Heart left ventricle (tissue), 16 donors: ENCODE measurements at places on chromosomes 5 and 9. TPM values are rescaled to one million over a fixed set of nuclear protein-coding genes. Genes with fewer than 3 reads are reported as not detected.
A peak's percentile ranks its signal among the peaks of the same experiment; 100 is the strongest.

TSLP gene
- 6.9 TPM for total RNA-seq

ADGRD2 gene
- total RNA-seq: not detected

EIF4E1B gene
- total RNA-seq: not detected

- DNase-seq: no peak
These were observed 17.3 kb downstream of the TRUB2 start for GRCh38 chr9:128304971-128305288.

ANKRD20A1 gene
- total RNA-seq: 2.1 TPM

DNA sequence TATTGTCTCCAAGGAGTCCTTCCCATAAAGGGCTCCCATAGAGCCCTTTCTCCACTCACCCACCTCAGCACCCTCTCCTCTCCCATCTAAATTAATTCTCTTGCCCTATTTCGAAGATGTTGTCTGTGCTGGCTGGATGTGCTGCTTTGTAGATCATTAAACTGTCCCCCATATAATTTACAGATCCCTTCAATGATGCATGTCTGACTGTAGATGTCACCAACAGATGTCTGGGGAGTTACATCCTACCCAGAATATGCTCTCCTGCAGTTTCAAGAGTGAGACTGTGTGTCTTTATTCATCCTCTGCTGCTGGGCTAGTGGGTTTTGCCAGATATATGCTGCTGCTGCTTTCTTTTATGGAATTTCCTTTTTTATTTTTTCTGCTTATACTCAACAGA is 351.2 kb downstream of the MLLT3 start:
- no peak for DNase-seq

DNA sequence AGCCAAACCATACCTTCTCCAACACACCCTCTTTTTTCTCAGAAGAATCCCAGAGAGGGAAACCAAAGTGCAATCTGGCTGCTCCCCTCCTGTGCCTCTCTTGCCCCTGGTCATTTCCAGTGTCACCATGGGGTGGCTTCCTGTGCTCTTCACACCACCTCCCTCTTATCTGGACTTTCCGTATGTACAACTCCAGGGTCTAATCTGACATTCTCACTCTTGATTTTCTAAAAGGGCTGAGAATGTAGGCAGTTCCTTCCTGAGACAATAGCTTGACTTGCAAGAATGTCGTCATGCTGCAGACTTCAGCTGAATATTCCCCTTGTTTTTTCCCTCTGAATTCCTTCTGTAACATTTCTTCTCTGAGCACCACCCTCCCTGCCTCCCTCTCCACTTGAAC is 110.2 kb downstream of the FBXL7 start:
- no peak for DNase-seq

DNA sequence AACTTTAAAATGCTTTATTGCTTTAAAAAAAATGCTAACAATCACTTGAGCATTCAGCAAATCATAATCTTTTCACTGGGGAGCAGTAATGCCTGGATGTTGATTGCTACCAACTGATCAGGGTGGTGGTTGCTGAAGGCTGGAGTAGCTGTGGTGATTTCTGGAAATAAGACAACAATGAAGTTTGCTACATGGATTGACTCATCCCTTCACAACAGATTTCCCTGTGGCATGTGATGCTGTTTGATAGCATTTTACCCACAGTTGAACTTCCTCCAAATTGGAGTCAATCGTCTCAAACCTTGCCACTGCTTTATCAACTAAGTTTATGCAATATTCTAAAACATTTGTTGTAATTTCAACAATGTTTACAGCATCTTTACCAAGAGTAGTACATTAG is 83.3 kb downstream of the MLLT3 start:
- no peak for DNase-seq

ADRB2 gene
- 8.3 TPM for total RNA-seq

DNA sequence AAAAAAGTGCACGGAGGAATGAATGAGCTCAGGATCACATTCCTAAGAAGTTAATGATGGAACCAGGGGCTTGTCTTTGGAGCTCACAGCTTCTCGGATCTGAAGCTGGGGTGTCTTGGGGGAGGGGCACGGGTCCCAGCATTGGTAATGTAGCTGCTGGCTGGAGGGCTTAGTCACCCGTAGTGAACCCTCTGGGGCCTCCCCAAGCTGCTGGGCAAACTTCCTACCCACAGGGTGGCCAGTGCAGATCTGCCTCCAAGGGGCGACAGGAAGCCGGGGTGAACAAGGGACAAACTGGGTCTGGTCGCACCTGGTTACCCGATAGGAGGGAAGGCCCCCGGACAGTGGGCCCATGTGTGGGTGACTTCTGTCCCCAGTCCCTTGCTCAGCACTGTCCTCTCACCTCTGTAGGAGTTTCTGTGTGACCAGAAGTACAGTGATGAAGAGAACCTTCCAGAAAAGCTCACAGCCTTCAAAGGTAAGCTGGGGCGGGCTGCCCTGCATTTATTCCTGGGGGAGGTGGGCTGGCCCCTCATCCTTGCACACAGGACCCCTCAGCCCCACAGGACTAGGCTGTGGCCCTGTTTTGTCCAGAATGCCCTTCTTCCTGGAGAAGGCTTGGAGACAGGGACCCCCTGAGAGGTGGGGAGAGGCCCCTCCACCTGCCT is 14.1 kb upstream of the NUP214 start:
- DNase-seq: no peak

DNA sequence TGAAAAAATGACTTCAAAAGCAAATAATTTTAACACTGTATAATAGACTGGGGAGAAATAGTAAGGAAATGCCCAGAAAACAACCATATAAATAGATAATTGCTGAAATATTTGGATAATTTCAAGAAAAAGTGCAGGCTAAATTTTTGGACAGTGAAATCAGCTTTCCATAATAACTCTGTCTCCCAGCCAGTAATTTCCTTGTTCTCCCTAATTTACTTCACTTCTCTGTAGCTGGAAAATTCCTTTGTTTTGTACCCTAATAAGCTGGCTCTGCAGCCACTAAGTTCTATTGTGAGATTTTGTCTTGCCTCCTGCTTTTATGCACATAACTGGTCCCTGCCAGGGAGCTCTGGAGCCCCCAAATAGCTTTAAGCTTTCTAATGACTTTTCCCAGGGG is 27.7 kb downstream of the PRDM6 start:
- no peak for DNase-seq

GRXCR2 gene
- 5.7 TPM for total RNA-seq

DNA sequence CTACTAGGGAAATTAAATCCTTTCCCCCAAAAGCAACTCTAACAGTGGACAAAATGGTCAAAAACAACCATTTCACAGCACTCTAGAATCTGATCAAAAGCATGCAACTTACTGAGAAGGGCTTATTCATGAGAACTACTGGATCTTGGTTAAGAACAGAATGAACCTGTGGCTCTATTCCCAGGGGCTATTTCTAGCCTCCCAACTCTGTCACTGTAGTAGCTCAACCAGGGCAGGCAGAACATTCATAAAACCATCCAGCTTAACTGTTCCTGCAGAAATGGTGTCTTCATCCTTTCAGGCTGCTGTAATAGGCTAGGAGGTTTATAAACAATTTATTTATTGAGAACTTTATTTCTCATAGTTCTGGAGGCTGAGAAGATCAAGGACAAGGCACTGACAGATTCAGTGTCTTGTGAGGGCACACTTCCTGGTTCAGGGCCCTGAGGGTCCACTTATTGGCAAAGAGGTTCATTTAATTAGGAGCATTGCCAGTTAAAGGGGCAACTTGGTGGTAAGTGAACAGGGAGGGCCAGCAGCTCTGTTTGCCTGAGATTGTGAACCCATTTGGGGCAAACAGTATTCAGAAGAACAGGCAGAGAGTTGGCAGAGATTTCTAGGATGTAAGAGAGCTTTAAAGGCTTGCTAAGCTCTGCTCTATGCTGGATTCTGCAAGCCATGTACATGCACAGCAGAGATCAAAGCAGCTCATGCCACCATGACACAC is 238.5 kb upstream of the FBXL7 start:
- no peak for DNase-seq

GABRB2 gene
- total RNA-seq: 0.17 TPM

DNA sequence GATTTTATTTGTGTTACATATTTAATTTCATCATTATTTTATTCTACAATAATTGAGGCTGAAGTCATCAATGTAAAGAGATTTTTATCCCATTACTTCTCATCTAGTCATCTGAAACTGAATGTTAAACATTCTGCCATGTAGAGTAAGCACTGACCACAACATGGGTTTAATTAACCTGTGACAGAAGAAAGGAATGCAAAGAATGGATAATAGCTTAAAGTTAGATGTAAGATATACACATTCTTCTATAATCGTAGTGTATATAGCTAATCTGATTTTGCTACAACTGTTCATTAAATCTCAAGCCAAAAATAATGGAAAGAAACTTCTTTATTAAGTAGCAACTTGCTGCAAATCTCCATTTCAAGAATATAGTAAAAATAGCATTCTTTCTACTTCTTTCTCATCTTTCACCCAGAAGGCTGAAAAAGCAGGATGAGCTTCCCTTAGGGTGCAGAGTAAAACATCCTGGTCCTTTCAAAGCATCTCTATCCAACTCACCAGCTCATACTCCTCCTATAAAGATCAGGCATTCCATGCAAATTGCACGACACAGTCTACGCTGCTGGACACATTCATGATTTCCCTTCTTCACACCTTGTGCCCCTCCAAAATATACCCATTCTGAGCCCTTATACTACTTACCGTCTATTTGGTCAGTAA is 115.2 kb downstream of the EFNA5 start:
- DNase-seq: no peak

SPATA31E1 gene
- not detected for total RNA-seq

DNA sequence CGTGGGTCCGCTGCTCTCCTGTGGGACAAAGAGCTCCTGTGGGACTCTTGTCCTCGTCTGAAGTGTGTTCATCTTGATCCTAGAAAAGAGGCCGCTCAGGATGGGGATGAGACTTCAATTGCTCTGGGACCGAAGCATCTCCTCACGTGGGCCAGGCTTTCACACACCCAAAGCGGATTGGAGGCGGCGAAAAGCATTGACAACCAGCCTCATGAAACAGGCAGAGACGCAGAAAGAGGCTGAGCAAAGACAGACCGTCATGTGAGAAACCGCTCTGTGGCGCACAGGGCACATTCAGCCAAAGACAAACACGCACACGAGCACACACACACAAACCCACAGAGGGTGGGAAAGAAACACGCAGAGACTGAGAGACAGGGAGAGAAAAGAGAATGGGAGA is 479.5 kb downstream of the SPATA31A7 start:
- DNase-seq: no peak

DNA sequence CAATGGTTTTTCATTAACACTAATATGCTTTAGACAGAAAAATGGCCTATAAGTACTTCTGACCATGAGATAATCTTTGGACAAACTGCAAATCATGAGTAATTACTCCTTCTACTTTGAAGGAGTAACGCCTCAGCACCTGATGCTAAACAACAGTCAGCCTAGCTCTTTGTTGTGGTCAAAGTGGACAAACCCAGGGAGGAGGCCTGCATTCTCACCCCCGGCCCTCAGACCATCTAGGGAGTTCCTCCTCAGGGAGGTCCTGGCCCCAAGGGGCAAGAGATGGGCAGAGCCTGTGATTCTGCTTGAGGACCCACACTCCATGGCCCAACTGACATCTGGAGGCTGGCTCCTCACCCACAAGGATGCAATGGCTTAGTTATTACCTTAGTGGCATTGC is 48.2 kb upstream of the ANGPTL2 start:
- no peak for DNase-seq

DNA sequence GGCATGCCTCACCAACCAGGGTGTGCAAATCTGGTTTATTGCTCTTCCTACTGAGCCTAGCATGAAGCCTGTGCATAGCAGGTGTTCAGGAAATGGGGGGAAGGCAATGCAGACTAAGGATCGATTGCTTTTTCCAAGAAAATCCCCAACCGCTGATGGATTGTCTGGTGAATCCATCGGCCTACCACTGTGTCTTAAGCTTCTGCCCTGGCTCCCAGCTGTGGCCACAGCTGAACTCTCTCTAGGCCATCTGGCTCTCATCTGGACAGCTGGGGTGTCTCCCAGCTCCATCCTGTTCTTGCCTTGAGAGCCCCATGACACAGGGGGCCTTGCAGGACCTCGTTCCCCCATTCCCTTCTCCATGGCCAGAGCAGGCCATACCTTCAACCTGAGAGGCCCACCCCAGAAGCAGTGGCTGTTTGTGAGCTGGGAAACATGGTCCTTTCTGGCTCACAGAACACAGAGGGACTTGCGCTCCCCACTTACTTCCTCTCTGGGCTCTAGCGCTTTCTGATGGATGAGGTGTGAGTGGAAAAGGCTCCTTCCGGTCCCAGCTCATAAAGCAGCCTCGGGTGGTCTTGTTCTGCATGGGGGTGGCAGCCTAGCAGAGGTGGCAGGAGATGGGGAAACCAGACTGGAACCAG is 41.8 kb downstream of the COL27A1 start:
- DNase-seq: no peak

- no peak for DNase-seq
These were observed 4.5 kb downstream of the PDE6A start for GRCh38 chr5:149940077-149940574.

CEL gene
- 4.0 TPM for total RNA-seq

RUSC2 gene
- total RNA-seq: 23.0 TPM

GRCh38 chr9:91803970-91804752 is 145.9 kb downstream of the ROR2 start:
- no peak for DNase-seq

- no peak for DNase-seq
These were observed 69.9 kb upstream of the OR2K2 start for GRCh38 chr9:111399772-111400563.

SLC6A19 gene
- total RNA-seq: not detected

DNA sequence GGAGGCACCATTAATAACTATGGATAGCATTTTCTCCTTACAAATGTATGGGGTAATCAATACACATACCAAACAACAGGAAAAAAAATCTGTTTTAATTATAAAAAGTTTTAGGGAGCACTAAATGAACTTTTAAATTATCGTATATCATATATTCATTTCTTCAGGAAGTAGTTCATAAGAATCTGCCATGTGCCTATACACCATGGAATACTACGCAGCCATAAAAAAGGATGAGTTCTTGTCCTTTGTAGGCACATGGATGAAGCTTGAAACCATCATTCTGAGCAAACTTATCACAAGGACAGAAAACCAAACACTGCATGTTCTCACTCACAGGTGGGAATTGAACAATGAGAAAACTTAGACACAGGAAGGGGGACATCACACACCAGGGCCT is 162.1 kb upstream of the RASA1 start:
- DNase-seq: no peak

PTTG1 gene
- 1.3 TPM for total RNA-seq

- DNase-seq: no peak
These were observed 630.5 kb downstream of the ANXA1 start for GRCh38 chr9:73782166-73782565.

- DNase-seq: peak; percentile 51
These were observed 131.6 kb upstream of the NIPBL start for GRCh38 chr5:36744773-36745589.
